Kidney glomerular epithelial cell (primary cell): ENCODE measurements at places on chromosomes 16 and 17.
A peak's percentile ranks its signal among the peaks of the same experiment; 100 is the strongest.

DNA sequence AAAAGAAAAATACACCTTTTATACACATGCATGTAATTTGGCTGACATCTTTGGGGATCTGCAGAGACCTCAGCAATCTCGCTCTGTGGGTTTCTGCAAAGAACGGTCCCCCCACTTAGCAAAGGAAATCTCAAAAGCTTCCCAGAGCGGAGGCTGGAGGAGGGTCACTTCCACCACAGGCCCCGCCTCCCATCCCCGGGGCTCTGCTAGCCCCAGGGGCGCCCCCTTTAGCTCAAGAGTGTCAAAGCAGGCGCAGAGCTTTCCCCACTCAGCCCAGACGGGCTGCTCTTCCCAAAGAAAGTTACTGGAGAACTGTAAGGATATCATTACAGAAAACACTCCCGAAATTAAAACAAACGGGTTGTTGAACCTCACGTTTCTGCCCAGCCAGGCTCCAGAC lies 11.4 kb downstream of the SLC13A5 start:
- DNase-seq, result no peak

DNA sequence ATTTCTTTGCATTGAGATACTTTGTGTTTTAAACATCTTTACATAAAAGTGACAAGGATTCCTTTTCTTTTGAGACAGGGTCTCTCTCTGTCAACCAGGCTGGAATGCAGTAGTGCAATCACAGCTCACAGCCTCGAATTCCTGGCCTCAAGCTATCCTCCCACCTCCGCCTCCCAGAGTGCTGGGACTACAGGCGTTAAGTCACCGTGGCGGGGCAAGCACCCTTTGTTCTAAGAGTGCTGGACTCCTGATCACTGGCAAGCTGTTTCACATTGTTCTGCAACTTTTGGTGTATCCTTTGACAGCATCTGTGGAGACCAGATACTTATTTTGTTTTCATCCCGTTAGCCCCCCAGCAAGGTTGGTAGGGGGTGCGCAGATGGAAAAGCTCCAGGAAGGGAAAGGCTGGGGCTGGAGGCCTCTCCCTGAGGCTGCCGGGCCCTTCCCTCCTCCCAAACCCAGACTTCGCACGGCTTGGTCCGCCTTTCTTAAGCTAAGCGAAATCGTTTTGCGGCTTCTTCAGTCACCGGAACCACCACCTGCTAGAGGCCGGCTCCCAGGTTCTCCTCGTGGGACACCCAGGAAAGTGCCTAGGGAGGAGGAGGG lies 1.1 kb downstream of the ST6GALNAC2 start:
- DNase-seq, result no peak

DNA sequence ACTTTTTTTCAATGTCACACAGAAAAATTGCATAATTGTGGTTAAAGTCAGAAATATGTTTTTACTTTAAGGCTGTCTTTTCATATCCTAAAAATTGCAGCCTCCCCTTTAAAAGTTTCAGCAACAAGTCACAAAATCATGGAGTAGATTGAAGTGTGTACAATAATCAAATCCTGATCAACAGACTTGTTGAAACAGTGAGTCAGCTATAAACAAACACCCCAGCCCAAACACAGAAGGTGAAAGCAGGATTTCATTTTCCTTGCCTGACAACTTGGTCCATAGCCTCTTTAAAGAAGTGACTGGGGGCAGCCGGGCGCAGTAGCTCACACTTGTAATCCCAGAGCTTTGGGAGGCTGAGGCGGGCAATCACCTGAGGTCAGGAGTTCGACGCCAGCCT lies 59.9 kb downstream of the WNT3 start:
- no peak for DNase-seq

DNA sequence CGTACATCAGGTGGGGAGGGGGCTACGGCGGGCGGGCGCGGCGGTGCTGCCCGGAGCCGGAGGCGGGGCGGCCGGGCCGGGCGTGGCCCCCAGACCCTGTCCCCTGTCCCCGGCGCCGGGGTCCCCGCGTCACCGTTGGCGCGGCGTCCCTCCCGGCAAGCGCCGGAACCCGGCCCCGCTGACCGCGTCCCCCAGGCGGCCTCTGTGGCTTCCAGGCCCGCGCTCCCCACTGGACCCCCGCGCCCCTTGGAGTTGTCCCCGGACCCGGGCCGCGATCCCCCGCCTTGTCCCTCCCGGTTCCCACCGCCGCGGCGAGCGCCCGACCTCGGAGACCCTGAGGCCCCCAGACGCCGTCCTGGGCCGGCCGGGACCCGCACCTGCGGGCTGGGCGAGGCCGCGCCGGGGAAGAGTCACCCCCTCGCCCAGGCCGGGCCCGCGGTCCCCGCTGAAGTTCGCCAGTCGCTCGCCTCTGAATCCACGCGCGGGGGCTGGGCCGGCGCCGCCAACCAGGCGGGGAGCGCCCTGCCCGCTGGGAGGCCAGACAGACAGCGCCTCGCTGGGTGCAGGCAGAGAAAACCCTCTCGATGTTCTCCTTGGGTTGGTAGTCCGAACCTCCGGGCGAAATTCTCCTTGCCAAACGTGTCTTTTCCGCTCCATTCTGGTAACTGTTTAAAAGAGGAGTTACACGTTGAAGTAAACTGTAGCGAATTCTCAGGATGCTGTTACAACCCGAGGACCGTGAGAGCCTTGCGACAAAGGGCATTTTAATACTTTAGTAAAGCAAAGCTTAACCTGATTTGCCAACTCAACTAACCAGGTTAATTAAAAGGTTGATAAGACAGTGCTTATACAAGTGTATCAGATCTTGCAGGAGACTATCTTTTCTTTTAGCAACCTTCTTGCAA lies 761 bp downstream of the GAN start:
- peak; percentile 43 for DNase-seq

DNA sequence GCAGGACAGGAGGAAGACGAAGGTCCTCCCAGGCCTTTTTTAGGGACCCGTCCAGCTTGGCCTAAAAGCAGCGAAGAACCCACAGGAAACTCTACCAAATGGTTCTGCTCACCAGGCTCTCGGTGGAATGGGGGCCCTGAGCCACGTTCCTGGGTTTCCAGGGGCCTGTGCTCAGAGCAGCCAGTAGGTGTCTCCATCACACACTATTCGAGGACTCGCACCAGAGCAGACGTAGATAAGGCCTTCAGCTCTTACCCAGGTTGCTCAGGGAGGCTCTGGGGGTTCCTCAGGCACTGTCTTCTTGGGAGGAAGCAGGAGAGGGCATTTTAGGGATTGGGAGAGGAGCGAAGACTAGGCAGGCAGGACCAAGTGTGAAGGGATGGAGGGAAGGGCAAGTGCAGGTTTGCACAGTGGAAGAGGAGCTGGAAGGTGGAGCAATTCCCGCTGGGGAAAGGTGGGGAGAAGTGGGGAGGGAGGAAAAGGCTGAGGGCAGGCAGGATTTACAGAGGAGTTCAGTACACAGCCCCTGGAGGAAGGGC lies 157.1 kb downstream of the RGS9 start:
- peak; percentile 41 for DNase-seq

DNA sequence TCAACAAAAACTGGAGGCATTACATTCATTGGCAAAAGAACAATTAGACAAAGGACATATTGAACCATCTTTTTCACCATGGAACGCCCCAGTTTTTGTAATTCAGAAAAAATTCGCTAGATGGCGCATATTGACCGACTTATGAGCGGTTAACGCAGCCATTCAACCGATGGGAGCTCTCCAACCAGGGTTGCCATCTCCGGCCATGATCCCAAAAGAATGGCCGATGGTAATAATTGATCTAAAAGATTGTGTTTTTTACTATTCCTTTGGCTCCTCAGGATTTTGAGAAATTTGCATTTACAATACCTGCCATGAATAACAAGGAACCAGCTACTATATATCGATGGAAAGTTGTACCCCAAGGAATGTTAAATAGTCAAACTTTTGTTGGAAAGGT lies 21.4 kb downstream of the ALOX15B start:
- peak; percentile 45 for DNase-seq
